CD4-positive, alpha-beta T cell treated with Interleukin-10 for 1 hour (primary cell): ENCODE measurements at places on chromosomes 12 and 14.

DNA sequence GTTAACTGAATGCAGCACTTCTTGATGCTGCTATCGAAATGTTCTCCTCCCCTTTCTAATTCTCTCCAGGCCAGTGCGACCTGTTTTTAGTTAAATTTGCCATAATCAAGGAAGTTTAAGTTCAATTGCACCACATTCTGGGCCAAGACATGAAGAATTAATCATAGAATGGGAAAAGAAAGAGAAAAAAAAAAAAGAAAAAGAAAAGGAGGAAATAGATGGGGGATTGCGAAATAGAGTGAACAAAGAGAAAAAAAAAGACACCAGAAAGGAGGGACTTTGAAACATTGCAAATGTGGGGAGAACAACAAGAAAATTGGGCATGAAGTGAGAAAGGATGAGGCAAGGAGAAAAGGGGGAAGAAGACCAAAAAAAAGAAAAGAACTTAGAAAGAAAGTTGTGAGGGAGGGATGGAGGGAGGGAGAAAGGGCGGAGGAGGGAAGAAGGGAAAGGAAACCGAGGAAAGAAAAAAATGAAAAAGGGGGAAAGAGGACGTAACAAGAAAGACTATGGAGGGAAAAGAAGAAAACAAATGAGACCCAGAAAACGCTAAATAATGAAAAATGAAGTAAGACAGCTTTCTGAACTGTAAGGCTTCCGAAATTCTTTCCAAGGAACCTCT lies 32.8 kb upstream of the TBX5 start:
- DNase-seq: no peak

DNA sequence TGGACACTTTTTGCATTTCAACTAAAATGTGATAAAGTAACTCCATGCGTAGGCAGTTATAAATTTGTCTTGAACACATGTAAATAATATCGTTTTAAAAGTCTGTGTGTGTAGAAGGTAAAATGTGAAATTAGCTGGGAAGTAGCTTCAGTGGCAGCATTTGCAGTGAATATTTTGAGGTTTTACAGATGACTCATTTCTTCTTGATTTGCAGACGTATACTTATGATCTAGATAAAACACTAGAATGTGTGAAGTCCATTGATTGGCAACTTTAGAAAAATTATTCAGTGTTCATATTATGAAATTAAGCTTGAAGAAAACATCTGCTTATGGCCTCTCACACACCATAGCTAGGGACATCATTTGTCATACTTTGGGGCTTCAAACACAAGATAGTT lies 788.6 kb upstream of the NOVA1 start:
- DNase-seq: no peak

GRCh38 chr14:102591372-102591943 lies 991 bp upstream of the RCOR1 start:
- DNase-seq: peak; percentile 32

DNA sequence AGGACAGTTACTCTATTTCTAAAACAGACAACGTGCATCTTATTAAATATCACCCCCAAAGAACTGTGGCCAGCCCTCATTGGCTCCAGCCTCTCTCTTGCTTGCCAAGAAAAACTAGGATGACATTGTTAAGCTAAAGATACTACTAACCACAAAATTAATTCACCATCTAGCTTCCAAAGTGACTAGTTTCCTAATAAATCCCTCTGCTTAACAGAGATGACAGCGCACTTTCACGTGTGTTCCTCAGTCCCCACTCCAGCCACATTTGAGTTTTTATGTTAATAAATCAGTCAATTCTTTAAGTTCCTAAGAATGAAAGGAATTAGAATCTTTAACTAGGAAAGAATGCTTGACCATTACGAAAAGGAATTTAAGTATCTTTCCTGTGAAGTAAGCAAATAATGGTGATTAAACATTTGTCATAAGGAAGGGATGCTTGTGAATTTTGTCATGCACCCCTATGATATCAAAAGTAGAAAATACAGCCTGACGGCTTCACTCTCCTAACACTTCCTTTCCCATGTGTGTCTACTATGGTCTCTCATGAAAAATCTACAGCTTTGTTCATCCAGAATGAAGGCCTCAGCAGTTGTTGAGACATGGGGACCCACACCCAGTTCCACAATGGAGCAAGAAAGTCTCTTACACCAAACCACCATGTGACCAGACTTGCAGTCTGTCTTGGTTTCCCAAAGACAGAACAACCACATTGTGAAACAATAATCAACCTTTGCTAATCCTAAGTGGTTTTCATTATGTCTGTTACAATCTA lies 8.1 kb downstream of the CORO1C start:
- no peak for DNase-seq

DNA sequence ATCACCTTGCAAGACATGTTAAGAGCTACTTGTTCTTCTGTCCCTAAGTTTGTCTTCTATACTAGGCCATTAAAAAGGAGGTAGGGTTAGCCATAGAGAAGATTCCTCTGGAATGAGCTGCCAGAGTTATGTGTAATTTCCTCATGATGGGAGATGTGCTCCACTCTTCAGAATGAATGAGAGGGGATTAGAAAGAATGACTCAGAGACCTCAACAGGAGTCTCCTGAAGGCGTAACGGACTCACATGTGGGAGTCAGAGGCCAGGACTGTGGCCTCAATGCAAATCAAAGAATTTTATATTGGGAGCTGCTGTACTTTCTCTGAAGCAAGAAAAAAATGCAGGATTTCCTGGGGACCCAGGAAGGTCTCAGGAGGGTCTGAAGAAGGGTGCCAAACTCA lies 87.8 kb upstream of the ATXN7L3B start:
- no peak for DNase-seq

DNA sequence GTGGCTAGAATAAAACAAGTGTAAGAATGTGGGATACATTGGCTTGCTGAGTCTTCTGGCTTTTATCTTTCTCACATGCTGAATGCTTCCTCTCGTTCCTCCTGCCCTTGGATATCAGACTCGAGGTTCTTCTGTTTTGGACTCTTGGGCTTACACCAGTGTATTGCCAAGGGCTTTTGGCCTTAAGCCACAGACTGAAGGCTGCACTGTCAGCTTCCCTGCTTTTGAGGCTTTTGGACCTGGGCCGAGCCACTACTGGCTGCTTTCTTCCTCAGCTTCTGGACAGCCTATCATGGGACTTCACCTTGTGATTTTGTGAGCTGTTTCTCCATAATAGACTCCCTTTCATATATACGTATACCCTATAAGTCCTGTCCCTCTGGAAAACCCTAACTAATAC lies 300.9 kb upstream of the STXBP6 start:
- DNase-seq: no peak

- no peak for DNase-seq
Measured at GRCh38 chr12:51937926-51938325, 13.6 kb upstream of the ACVR1B start.

- DNase-seq: no peak
Measured at GRCh38 chr12:52813885-52814709, at the start of gene KRT4. KRT4 (minus strand) TSS chr12:52814116; CDS start chr12:52814058, 58 bp downstream.

GRCh38 chr12:2338991-2339431 lies 286.2 kb downstream of the CACNA1C start:
- no peak for DNase-seq

- no peak for DNase-seq
Measured at GRCh38 chr14:70716483-70716882, 74.8 kb downstream of the TTC9 start.

DNA sequence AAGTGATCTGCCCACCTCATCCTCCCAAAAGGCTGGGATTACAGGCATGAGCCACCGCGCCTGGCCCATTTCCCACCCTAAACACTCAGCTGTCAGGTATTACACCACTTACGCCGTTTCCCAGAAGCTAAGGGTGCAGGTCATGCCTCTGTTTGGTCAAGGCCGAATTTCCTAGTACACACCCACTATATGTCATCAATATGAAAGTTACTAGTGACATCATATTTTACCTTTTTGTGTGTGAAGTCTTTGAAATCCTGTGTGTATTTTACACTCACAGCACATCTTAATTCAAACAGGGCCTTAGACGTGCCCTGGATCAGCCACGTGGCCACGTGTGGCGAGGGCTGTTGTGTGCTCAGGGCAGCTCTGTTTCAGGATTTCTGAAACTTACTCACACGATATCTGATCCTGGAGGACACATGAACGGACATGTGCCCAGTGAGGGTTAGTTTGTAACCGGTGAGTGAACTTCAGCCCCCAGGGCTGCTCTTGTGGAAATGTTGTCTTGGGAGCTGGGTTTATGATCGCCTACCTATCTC lies 51.8 kb downstream of the GLT1D1 start:
- no peak for DNase-seq

- DNase-seq: no peak
Measured at GRCh38 chr12:114190971-114191370, 215.0 kb downstream of the TBX5 start.

DNA sequence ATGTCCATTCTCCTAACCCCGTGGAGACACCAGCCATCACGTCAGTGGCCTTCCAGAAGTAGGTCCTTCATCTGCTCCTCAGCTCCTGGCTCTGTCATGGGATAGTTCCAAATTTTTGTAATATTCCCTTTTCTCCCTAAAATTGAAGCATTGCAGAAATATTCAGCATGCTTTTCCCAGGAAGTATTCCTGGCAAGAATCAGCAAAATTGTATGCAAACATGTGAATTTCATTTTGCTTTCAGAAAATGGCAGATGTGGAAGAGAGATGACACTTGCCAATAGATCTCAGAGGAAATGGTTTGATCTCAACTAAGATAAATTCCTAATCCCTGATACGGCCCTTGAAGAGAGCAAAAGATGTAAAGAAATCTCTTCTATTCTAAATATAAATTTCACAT lies 298.9 kb downstream of the ITPR2 start:
- no peak for DNase-seq

GRCh38 chr14:65238456-65238855 lies 136.1 kb upstream of the MAX start:
- DNase-seq: no peak

- DNase-seq: no peak
Measured at GRCh38 chr12:62533087-62533754, 66.6 kb downstream of the MON2 start.

GRCh38 chr14:78135450-78135891 lies 34.7 kb upstream of the NRXN3 start:
- no peak for DNase-seq

DNA sequence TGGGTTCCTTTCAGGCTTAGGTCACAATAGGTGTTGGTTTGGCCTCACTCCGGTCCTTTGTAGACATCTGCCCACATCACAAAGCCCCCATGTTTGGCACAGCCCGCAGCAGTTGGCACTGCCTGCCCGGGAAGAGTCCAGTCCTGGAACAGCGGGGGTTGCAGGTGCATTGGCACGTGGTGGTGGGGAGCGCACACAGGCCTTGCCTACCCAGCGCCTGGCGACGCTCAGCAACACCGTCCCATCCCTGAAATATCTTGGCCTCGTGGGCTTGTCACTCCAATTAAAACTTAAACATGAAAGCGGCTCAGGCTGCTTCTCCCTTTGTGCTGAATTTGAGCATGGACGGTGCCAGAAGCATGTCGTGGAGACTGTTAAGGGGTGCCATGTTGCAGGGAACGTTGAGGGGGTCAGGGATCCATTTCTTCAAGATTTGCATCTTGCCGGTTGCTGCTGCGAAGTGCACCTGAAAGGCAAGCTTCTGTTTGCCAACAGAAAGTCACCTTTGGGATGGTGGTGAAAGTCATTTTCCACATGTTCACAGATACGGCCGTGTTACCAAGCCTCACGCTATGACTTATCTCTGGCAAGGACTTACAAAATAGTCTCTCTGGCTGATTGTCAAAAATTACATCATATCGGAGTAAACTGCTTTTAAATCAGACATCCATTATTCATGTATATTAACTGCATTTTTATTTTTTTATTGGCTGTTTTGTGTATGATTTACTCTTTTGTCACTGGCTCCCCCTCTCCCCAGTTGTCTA lies 91.5 kb downstream of the FBXW8 start:
- no peak for DNase-seq

DNA sequence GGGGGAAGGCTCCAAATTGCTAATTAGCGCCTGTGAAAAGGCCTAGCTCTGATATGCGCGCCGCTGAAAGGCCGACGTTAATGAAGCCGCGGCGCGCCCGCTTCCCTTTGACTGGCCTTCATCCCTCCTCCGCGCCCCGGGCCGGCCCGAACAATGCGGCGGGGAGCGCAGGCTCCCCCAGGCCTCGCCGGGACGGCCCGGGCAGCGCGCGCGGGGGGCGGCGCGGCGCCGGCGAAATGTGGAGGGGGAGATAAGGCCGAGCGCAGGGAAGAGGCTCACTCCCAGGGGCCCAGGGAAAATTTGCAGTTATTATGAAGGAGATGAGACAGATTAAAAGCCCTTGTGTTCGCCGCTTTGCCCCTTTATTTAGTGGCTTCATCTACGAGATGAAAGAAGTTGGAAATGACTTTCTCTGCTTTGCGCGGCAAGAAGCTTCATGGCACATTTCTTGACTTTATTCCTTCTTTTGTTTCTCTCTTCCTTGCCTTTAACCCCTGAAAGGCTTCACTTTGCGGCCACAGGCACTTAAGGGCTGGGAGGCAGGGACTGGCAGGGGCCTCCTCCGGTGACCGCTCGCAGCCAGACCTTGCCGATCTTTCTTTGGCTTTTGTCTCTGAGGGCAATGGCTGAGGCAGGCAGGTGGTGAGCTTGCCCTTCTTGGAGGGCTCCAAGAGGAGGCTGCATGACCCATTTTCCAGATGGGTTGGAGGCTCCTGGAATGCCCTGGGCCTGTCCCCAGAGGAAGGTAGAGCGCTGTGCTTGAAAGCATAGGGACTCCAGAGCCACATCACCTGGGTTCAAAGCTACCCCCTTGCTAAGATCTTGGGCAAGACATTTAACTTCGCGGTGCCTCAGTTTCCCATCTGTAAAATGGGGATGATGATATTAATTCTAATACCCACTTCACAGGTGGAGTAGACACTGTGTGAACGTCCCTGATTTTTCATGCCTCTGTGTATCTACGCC lies 12.7 kb upstream of the GPATCH2L start:
- DNase-seq: no peak

DNA sequence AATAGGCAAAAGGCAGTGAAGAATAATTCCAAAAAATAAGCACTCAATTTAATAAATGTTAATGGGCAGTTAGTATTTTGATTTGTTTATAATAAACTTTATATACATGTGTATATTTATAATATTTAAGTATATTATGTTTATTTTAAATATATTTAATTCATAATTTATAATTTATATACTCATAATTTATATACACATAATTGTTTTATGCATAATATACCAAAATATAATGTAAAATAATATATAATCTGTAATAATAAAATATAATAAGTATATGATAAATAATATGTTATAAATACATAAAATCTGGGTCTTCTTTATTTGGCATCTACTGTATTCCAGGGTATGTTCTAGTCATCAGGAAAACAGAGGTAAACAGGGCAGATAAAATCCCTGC lies 100.2 kb upstream of the ARID2 start:
- no peak for DNase-seq

- no peak for DNase-seq
Measured at GRCh38 chr12:121237415-121237814, 27.5 kb downstream of the P2RX4 start.

DNA sequence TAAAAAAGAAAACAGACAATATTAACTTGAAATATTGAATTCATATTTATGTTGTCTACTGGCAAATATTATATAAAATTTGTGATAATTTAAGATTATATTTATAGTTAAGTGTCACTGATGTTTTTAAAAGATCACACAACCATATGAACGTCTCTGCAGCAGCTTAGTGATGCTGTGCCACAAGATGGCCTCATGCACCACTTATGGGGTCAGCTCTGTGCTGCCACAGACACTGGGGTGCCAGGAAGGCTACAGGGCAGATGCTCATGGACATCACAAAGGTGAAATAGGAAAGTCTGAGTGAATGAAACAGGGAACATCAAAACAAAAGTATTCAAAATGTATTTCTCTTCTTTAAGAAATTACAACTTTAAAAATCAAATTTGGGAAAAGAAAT lies 13.1 kb downstream of the ATXN3 start:
- DNase-seq: peak; percentile 17

- no peak for DNase-seq
Measured at GRCh38 chr14:72615451-72616121, 278.3 kb downstream of the DPF3 start.
